ACHN (cell line): ENCODE measurements at places on chromosomes 7 and 10.

GRCh38 chr7:94095316-94096009 lies 91.3 kb upstream of the BET1 start:
- no peak for DNase-seq

DNA sequence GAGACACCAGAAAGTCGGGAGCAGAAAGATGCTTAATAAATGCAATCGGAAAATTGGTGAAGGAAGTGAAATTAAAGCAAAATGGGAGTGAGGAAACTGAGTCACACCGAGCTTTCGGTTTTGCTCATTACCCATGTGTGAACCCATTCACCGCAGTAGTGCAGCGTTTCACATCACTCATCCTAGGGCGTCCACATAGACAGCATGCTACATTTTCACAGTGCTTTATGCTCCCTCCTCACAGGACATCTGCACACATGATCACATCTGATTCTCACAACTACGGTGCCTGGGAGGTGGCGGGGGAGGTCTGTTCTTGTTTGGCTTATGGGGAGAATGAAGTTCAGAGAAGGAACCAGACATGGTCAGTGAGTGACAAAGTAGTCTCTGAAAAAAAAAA lies 36.6 kb upstream of the ATP6V0A4 start:
- no peak for DNase-seq

DNA sequence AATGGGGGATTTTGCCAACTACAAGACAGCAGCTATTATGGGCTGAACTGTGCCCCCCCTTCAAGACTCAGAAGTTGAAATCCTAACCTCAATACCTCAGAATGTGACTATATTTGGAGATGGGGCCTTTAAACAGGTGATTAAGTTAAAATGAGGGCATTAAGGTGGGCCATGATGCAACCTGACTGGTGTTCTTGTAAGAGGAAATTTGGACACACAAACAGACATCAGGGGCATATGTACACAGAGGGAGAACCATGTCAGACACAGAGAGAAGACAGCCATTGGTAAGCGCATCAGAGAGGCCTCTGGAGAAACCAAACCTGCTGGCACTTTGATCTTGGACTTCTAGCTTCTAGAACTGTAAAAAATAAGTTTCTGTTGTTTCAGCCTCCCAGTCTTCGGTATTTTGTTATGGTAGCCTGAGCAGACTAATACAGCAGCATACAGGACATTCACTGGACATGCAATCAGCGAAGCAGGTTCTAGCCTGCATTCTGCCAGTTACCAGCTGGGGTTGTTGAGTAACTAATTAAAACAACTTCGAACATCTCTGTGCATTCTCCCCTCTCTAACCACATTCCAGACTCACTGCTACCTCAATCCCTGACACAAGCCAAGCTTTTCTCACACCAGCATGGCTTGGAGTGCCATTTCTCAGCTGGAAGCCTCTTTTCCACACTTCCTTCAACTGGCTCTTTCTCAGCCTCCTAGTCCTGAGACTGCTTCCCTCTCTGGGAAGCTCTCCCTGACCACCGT lies 141.4 kb downstream of the DOCK4 start:
- DNase-seq = no peak

DNA sequence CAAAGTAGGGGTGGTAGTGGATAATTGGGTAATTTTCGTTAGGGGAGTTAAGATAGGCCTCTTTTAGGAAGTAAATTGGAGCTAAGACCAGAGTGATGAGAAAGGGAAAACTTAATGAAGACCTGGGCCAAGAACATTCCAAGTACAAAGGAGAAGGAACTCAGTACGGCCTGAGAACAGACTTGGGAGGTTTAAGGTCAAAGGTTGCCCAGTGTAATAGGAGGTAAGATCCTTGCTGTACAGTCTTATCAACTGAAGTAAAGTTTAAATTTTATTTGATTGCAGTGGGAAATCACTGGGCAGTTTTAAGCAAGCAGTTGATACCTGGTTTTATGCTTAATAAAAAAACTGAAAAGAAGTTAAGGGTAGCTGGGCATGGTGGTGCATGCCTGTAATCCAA lies 76.4 kb downstream of the MPLKIP start:
- DNase-seq = no peak

DNA sequence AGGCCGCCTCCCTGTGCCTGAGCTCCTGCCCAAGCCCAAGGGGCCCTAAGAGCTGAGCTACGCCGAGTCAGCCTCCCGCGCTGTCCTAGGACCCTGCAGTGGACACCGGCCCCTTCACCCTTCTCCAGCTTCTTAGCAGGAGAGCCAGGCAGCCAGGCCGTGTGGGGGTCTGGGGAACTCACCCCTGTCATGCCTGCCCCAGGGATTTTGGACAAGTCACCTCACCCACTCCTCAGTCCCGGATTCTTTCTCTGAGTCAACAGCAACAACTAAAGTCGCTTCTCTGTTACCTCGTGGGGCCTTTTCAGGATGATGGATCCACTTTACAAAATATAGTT lies 79.3 kb downstream of the MKI67 start:
- DNase-seq = no peak

GRCh38 chr7:2687338-2687869 lies 598 bp upstream of the AMZ1 start:
- peak; percentile 92 for DNase-seq

- DNase-seq = no peak
Measured at GRCh38 chr7:91168871-91169829, 95.1 kb upstream of the FZD1 start.

DNA sequence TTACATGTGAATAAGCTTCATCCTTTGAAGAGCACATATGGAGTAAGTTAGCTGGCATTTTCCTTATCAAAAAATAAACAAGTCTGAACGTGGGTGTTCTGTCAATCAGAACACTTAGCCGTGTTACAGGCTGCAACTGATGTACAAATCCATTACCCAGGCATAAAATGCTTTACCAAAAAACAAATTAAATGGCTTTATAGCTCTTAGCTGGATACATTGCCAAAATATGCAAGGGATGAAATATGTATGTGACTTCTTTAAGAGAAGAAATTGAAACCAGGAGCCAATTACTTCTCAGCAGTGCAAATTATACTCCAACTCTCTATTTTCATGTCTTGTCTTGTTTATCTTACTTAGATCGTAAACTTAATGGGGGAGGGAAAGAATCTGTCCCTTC lies 214.8 kb downstream of the DGKB start:
- DNase-seq = no peak

- DNase-seq = no peak
Measured at GRCh38 chr7:48045195-48045765, 9.9 kb downstream of the C7orf57 start.

DNA sequence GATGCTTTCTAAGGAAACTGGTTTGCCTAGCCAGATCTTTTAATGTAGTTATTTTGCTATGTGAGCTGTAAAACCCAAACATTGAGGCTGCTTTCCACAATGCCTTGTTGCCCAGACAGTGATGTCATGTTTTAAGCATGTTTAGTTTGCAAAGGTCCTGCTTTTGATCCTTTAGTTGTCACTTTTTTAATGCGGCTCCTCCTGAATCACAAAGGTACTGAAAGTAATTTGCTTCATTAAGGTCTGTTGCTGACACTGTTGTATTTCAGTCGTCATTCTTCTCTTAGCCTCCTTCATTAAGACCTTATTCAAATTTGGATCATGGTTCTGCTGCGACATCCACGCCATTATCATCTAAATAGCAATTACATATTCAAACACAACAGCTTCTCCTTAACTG lies 10.6 kb downstream of the RPA3 start:
- no peak for DNase-seq

- no peak for DNase-seq
Measured at GRCh38 chr7:77540402-77540822, 3.3 kb downstream of the PTPN12 start.

GRCh38 chr10:90394311-90394710 lies 463.5 kb downstream of the HTR7 start:
- no peak for DNase-seq

DNA sequence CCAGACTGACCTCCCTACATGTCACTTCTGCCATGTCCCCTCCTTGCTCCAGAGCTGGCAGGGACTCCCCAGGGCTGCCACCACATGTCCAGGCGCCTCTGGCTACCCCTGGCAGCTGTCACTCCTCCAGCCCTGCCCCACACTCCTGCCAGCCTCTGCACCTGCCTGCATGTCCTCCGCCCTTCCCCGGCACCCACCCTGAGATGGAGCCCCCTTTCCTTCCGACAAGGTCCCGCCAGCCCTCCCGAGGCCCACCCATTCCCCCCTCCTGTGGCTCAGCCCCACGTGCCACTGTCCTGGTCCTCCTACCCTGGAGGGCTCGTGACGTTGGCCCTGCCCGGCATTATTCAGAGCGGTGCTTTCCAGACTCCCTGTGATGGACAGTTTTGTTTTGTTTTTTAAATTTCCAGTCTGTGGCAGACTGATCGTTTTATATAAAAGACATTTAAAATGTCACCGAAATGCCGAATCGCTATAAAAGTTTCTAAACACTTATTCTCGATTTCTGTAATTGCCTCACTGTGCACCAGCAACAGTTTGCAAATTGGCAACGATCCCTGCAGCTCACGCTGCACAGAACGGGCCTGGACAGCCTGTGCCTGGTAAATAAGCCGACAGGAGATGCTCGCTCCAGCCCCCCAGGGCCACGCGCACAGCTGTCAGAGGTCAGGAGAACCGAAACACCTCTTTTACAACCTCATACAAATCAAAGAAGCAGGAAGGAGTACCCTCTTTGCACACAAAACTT lies 111.1 kb upstream of the SH2B2 start:
- no peak for DNase-seq

DNA sequence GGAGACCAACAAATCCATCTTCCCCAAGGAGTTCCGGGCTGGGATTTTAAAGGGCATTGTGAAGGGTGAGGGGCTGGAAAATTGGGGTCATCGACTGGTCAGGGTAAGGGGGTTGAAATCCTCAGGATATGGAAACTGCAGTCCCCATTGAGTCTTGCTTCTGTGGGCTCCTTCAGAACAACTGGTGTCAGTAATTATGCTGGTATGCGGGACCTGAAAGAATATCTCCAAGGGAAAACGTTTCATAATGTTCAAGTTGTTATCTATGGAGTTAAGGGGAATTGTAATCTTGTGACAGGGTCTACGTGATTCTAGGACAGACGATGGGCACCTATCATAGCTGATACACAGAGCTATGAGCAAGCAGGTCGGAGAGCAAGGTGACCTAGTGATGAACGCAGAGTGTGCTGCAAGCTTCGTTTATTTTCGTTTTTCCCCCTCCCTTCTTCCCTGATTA lies 494 bp upstream of the RHBDD2 start:
- DNase-seq = no peak

GRCh38 chr10:76548716-76549115 lies 1088.9 kb downstream of the KCNMA1 start:
- DNase-seq = no peak

DNA sequence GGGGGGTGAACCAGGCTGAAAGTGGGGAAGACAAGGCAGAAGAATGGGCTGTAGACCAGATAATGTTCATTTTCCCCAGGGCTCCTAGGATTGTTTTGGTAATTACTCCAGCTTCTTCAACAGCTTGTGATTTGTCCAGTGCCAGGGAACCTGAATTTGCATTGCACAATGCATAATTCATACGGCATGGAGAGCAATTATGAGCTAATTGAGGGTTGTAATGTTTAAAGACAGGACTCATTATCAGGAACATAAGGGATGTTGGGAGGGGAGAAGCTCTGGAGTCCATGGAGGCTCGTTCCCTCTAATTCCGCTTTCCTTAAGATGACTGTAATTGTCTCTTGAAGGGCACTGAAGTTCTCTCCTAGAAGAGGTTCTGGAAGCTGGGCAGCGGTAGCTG lies 405.0 kb upstream of the ZMIZ1 start:
- no peak for DNase-seq

- no peak for DNase-seq
Measured at GRCh38 chr10:7085913-7086589, 324.8 kb downstream of the SFMBT2 start.

DNA sequence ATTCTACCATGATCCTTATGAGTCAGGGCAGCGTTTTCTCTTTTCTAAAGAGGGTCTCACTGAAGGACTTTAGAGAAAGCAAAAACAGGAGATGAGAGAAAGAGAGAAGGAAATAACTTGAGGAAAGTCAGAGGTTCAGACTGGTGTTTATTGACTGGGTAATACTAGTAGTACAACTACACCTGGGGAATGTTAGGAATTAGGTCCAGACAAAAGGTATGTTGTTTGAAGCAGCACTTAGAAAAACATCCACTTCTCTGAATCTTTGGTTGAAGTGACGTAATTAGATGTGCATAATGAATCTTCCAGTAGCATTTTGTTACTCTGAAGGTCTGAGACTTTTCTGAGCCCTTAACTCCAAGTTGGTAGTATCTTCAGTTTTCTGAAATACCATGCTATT lies 380.3 kb upstream of the LRGUK start:
- DNase-seq = no peak

DNA sequence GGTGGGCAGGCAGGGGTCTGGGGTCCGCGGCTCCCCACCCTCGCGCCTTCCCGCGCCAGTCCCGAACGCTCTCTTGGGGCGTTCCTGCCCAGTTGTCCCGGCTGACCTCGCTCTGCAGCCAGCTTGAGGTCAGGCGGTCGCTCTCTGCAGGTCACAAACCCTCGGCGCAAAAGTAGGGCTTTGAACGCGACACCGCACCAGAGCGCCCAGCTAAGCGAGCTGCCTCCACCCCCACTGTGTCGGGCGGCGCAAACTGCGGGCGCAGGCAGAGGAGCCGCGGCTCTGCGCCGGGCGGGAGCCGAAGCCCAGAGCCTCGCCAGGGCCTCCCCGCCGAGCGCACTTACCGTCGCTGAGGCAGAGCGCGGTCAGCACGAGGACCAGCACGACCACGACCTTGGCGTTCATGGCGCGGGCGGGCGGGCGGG lies 284 bp downstream of the CXCL12 start:
- no peak for DNase-seq

DNA sequence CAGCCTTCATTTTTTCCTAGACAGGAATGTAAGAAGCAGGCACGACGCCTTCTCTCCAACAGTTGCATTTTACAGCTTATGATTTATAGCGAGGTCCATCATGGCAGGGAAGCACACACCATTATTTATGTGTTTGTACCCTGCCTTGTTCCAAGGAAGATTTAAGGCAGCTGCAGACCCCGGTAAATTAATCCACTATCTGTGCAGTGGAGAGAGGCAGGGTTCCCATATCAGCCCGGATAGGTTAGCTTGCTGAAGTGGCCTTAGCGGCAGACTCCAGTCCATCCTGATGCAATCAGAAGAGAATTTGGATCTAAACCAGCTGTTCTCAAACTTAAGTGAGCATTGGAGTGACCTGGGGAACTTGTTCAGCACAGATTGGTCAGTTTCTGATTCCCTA lies 359.4 kb downstream of the GALNT17 start:
- DNase-seq = no peak

DNA sequence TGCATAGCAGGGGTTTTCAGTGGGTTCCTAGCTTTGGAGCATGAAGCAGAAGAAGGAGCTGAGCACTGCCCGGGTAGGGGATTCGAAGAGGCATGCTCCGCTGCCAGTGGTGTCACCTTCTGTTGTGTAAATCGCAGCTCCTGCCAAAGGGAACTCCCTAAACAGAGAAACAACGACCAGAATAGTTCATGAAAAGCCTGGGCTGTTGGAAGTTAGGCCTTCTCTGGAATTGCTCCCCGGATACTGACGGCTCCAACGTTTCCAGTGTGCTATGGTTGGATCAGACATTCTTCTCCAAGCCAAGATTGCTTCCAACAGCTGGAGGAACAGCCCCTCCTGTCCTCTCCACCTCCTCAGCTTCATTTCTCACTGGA lies 546.0 kb upstream of the FZD8 start:
- DNase-seq = no peak

DNA sequence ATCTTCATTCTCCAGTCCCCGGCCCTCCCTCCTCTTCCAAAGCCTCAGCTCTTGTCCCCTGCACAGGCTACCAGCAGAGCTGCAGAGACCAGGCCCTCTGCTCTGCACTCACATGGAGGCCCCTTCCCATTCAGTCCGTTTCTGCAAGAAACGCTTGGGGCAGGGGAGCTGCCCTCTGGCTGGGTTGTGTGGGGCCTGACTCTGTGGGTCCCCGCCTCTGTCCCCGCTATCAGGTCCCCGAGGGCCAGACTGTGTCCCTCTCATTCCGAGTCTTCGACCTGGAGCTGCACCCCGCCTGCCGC lies 1.5 kb downstream of the PCOLCE start:
- DNase-seq = no peak
